Ammon's horn (tissue), 1 donor: ENCODE measurements at places on chromosomes 16 and 17.
A peak's percentile ranks its signal among the peaks of the same experiment; 100 is the strongest.

DNA sequence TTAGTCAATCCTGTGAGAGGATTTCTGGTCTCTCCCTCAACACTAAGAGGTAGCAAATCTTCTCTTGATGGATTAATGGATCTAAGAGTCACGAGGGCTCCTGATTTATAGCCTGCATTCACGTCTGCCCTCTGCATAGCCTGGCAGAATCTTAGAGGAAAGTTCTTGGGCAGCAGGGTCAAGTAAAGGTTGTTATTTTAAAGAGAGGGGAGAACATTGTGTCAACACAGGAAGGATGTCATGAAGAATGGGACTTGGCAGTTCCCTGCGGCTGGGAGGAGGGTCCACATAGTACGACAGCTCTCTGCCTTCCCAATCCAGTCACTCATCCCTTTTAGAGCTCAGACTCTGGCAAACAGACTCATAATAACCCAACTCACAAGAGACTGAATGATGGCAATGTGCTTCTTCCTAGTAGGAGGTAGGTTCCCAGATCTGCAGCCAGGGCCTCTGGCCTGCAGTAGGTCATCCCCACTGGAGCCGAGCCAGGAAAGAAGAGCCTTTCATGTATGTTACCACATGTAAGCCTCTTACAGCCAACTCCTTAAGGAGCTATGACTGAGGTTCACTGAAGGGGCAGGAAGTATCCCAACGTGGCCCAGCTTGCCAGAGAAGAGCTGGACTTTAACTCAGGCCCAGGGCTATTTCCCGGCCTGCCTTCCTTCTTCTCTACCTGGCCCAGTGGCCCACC, 25.4 kb upstream of the RPTOR start:
- DNase-seq = no peak

- DNase-seq = no peak
These were observed 11.4 kb upstream of the ARHGAP23 start for GRCh38 chr17:38416840-38417209.

DNA sequence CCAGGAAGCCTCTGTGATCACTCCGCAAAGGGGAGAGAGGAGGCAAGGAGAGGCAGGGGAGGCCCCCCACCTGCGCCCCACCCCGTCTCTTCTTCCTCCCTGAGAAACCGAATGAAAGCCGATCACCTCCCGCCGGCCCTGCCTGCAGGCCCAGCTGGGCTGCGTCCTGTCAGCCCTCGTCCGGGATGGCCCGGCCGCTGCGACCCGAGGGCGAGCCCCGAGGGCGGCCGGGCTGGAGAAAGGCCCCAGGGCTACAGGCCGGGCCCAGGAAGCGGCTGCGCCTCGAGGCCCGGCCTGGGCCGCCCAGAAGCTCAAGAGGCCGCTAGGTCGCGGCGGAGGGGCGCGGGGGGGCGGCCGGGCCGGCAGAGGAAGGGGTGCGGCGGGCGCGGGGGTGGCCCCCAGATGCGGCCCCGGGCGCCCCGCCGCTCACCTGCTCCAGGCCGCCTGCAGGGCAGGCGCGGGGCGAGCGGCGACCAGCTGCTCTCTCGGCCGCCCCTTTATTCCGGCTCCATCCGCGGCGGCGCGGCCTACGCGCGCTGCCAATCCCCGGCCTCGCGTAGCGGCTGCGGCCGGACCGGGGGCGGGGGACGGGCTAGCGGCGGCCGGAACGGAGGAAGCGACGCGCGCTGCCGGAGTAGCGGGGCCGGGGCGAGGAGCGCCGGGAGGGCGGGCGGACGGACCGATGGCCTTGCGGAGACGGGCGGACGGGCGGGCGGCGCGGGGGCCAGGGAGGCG, at the start of gene ZNF319:
TSS of gene ZNF319 (minus strand) at position 702 of the 735 bp plus-strand sequence. CDS start 2,407 bp downstream, outside the sequence.
- no peak for DNase-seq

- no peak for DNase-seq
These were observed 29.4 kb downstream of the CCR7 start for GRCh38 chr17:40535924-40536294.

GRCh38 chr17:47203984-47204721, 5.0 kb upstream of the MYL4 start:
- no peak for DNase-seq

DNA sequence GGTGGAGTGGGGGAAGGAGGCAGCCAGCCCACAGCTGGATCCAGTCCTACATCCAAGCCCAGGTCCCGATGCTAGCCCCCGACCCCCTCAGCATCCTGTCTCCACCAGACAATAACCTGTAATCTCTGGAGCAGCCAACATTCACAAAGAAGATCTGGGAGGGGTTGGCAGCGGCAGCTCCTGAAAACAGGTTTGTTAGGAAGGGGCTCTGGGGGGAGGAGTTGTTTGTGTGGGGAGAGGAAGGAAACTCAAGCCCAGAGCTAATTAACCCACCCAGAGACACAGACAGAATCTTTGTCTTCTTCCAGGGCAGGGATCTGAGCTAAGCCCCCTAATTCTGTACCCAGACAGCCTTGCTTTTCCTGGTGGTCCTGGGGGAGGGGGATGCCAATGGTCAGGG, 4.6 kb upstream of the C17orf113 start:
- no peak for DNase-seq

- peak; percentile 43 for DNase-seq
These were observed 45.4 kb downstream of the NKD1 start for GRCh38 chr16:50593410-50594150.

- DNase-seq = no peak
These were observed 1.9 kb upstream of the RBFOX1 start for GRCh38 chr16:7330709-7331108.

GRCh38 chr17:360092-360750, 7.6 kb upstream of the RPH3AL start:
- DNase-seq = no peak

GRCh38 chr17:13986855-13987254, 82.4 kb upstream of the COX10 start:
- DNase-seq = no peak

- no peak for DNase-seq
These were observed 31.5 kb downstream of the NLRP1 start for GRCh38 chr17:5552841-5553240.

DNA sequence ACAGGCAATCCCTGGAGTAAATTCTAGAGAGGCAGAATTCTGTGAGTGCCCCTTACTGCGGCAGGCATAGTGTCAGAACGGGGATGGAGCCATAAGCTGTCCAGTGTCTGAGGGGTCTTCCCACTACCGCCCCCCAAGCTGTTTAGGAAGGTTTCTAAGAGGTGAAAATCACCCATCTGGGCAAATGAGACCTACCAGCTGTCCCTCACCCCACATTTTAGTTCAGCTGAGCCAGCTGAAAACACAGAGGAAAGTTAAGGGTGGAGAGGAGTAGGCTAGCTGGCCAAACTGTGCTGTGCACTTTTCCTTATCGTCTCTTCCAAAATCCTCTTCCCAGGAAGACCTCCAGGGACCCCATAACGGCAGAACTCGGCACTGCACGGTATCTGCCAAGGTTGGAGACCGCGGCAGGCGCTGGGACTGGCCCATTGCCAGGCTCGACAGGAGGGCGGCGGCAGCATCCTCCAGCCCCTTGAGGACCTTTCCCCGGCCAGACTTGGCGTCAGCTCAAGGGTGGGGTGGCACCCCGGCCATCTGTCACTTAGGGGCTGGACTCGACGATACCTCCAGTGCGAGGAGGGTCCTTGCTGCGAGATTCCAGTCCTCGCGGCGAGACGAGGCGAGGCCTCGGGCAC, 955 bp downstream of the ACLY start:
- DNase-seq = peak; percentile 35

- peak; percentile 70 for DNase-seq
These were observed 16.7 kb downstream of the KRABD2 start for GRCh38 chr17:8359769-8360168.

DNA sequence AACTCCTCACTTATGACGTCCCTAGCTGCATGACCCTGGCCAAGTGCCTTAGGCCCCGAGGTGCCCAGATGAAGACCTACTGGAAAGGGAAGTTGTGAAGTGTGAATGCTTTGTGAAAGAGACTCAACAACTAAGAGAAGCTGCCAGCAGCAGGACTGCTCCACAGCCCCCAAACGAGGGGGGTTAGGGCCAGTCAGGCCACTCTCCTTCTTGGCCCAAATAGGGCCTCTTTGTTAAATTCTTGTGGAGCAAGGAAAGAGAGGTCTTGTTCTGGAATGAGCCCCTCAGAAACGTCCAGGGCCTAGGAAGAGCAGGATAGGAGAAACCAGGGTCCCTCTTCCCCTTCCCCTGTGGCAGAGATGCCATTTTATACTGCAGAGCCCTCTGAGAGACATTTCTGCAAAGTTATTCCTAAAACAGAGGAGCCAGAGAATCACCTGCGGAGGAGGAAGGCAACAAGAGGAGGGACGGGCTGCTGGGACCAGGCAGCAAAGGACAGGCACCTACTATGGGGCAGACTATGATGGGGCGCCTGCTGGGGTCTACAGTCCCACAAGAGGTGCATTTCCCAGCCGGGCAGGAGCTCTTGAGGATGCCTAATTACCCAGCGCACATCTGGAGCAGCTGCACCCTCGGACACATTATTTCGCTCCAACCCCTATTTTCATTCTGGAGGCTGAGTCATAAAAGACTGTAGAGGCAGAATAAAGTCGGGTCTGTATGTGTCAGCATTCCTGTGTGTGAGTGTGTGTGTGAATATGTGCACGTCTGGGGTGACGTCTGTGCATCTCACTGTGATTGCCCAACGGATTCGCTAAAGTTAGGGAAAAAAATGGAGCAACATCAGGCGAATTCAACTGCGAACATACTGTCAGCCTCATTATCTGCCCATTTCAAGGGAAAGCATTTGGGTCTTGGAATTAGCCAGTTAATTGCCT, 11.4 kb upstream of the HOXB9 start:
- no peak for DNase-seq

DNA sequence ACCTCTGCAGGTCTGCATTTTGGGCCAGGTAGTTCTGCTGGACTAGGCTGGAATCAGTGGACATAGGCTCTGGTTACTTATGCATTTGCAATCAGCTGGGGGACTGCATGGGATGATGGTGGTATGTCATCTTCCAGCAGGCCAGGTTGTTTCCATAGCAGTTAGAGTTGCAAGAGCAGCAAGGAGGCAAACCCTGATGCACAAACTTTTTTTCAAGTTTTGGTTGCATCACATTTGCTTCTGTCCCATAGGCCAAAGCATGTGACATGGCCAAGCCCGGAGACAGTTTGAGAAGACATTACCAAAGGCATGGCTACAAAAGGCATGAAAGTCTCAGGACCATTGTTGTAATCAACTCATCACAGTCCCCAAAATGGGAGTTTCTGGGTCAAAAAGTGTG, 58.2 kb downstream of the PRKCB start:
- DNase-seq = no peak

GRCh38 chr17:30388321-30389179, 9.8 kb downstream of the CPD start:
- DNase-seq = no peak

DNA sequence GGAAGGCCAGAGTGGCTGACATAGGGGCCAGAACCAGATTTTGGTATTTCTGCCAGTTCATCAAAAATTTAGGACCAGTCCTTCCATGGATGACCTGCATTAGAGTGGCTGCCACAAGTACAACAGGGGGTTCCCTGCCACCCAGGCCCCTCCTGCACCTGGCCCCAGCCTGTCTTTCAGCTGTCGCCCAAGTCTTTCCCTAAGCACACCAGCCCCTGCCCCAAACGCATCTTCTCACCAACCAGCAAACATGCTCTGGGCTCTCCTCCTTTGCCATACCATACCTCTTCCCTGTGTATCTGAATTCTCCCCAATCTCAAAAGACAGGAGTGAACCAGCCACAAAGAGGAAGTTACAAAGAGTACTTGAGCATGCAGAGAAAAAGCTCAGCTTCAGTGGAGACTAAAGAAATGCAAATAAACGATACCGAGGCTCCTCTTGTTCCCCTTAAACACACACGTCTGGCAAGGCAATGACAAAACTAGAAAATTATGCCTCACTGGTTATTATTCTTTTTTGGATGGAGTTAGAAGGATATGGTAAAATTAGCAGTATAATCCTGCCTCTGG, 130.6 kb downstream of the DYNLRB2 start:
- DNase-seq = no peak

GRCh38 chr17:58504826-58505351, 9.5 kb downstream of the MTMR4 start:
- DNase-seq = peak; percentile 31

GRCh38 chr17:4956493-4957061, 5.7 kb downstream of the ENO3 start:
- no peak for DNase-seq

- DNase-seq = no peak
These were observed 37.8 kb downstream of the YPEL2 start for GRCh38 chr17:59369031-59369975.

GRCh38 chr17:77721846-77722160, 236.7 kb upstream of the TNRC6C start:
- DNase-seq = no peak

DNA sequence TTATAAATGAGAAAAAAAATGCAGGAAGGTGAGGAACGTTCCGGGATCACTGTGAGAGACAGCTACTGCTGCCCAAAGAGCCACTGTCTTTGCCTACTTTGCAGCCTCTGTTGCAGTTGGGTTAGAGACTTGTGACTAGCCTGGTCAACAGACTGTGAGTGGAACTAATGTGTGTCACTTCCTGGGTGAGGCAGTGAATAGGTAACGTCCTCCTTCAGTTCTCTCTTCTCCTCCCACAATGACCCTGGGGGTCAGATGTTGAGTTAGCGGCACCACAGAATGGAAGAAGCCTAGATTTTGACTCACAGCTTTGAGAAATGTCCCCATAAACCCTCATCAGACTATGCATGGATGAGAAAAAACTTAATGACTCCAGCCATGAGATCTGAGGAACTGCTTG, 5.2 kb downstream of the C16orf46 start:
- DNase-seq = no peak

- DNase-seq = no peak
These were observed 43.5 kb downstream of the CFAP20 start for GRCh38 chr16:58085584-58086251.

DNA sequence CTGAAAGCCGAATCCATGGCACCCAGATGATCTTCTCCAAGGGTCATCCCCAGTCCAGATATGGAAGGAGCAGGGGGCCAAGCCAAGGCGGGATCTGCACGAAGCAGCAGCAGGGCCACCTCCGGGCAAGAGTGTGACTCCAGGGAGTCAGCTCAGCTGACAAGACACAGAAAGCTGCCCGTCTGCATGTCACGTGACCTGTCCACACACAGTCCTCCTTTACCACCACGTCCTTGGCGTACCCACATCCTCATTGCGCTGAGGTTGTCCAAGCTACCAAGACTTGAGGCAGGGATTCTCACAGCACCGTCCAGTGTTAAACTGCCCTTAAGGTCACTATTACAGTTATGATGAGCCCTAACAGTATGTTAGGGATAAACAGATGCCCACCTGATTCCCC, 11.3 kb upstream of the CYTH1 start:
- DNase-seq = no peak

GRCh38 chr17:17062356-17062755, 20.1 kb downstream of the MPRIP start:
- no peak for DNase-seq

GRCh38 chr17:34917381-34917780, 43.9 kb downstream of the CCT6B start:
- DNase-seq = no peak
